ENCODE measurements at places on chromosomes 2 and 18.

DNA sequence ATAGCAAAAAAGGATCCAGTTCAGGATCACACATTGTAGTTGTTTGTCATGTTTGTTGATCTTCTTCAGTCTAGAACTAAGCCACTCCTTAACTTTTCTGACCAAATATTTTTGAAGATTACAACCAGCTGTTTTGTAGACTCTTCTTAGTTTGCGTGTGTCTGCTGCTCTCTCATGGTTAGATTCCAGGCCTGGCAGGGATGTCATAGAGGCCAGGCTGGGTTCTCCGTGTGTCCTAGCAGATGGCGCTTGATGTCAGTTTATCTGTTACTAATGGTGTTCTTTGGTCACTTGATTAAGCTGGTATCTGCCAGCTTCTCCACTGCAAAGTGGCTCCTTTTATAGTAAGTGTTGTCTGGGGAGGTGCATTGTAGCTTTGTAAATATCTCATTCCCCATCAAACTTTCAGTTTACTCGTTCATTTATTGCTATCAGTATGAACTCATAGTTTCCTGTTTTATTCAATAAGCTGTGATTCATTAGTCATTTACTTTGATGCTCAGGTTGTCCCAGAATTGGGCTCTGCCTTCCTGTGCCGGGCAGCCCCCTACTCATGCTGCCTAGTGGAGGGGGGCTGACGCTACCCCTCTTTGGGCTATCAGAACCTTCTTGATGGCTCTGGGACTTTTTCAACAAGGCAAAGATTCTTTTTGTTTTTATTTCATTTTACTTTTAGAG, 42.1 kb downstream of the GRHL1 start:
- no peak for DNase-seq

GRCh38 chr2:230471074-230471473, 55.1 kb downstream of the SP100 start:
- no peak for DNase-seq

DNA sequence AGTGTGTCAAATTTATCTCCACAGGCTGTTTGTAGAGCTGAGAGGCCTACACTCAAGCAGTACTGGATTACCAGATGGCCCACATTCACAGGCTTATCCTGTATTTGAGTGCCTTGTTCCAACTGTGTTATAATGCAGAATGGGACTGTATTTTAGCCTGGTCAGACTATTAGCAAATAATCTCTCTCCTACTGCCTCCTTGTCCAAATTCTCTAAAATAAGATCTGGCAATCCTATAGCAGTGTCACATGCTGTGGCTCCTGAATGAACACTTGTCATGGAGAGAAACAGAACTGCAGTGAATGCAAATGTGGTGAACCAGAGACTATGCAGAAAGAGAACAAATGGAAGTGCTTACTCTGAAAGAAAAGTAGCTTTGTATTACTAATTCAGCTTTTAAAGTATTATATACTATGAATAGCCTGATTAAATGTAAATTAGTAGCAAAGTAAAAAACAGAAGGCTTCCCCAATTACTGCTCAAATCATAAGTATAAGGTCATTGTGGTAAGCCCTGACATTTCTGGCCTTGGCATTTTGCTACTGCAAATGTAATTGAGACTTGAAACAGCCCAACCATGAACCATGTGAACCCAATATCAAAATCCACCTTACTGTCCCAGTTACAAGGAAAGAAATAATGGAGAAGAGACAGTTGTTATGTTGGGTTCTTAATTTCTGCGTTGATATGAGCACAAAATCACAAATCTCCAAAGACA, 80.0 kb downstream of the MAP4K3 start:
- no peak for DNase-seq

DNA sequence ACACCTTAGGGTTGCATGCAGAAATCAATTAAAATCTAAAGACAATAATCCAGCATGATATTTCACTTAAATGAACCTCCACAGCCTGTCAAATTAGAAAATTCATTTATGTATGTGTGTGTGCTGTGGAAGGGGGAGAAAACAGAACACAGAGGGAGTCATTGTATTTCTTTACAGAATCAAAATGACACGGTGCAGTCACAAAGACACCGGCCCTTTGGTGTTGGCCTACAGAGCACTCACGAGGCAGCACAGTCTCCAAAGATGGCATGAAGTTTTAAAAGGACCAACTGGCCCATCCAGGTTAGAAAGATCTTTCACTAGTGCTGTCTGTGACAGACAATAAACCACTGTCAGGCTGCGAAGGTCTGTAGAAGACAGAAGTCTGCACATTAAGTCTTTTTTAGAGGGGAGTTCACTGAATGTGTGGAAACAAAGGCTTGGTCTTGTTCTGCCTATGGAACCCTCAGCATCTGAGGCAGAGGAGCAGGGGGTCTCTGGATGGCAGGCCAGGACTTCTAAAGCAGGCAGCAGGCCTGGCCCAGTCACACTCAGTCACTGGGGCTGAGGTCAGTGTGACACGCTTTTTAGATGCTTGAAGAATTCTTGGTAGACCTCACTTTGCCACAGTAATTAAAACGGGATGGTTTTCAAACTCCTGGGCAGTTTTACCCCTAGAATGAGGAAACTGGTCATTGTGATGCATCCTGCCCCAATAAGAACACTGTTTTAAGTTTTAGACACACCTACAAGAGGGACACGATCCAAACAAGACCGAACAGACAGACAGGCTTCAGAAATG, 184.9 kb downstream of the AFF3 start:
- no peak for DNase-seq

- no peak for DNase-seq
These were observed 112.2 kb upstream of the PXDN start for GRCh38 chr2:1856475-1856874.

GRCh38 chr18:24797981-24798380, 337.5 kb downstream of the HRH4 start:
- no peak for DNase-seq

GRCh38 chr18:70181015-70181414, 24.5 kb downstream of the RTTN start:
- no peak for DNase-seq

DNA sequence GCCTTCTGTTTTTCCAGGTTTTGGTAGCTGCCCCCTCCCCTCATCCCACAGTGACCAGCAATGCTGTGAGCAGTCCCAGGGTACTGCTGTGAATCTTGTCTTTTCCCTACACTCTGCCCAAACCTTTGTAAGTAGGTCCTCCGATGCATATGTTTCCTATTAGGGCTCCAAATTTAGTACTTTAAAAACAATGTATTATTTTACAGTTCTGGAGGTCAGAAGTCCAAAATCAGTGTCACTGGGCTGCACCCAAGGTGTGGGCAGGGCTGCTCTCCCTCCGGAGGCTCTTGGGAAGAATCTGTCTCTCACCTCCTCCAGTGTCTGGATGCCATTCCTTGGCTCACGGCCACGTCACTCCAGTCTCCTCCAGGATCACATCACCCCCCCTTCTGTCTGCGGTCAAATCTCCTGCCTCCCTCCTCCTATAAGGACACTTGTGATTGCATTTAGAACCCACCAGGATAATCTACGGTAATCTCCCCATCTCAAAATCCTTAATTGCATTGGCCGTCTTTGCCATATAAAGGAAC, 208.5 kb downstream of the SH3BP4 start:
- DNase-seq: no peak

DNA sequence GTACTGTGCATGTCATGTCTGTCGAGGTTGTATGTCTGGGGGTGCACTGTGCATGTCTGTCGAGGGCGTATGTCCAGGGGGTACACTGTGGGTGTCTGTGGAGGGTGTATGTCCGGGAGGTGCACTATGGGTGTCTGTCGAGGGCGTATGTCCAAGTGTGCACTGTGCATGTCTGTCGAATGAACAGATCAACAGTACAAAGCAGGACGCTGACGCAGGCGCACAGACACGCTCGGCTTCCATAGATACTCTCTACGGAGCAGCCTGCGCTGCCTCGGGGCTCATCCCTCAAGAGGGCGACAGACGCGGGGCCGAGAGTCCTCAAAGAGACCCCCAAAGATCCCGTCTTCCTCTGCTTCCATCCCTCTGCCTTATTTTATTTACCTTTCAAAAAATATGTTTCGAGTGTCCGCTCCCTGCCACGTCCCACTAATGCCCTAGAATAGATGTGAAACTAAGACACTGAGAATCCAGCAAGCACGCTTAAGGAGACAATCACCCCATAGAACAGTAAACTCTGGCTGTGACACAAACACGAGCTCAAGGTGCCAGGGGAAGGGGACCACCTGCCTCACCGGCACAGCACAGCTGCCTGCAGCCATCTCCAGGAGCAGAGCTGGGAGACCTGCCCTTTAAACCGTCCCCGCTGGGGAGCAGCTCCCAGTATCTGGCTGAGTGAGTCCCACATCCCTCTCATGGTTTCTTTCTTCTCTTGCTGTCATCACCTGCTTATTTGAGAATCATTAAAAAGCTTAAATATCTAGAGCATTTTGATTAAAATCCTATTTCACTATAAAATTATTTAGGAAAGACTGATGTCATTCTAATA, 250.5 kb upstream of the MYT1L start:
- no peak for DNase-seq

- DNase-seq: no peak
These were observed 731.4 kb downstream of the TSN start for GRCh38 chr2:122486705-122487415.

GRCh38 chr18:44186001-44186400, 494.7 kb upstream of the SETBP1 start:
- DNase-seq: no peak

DNA sequence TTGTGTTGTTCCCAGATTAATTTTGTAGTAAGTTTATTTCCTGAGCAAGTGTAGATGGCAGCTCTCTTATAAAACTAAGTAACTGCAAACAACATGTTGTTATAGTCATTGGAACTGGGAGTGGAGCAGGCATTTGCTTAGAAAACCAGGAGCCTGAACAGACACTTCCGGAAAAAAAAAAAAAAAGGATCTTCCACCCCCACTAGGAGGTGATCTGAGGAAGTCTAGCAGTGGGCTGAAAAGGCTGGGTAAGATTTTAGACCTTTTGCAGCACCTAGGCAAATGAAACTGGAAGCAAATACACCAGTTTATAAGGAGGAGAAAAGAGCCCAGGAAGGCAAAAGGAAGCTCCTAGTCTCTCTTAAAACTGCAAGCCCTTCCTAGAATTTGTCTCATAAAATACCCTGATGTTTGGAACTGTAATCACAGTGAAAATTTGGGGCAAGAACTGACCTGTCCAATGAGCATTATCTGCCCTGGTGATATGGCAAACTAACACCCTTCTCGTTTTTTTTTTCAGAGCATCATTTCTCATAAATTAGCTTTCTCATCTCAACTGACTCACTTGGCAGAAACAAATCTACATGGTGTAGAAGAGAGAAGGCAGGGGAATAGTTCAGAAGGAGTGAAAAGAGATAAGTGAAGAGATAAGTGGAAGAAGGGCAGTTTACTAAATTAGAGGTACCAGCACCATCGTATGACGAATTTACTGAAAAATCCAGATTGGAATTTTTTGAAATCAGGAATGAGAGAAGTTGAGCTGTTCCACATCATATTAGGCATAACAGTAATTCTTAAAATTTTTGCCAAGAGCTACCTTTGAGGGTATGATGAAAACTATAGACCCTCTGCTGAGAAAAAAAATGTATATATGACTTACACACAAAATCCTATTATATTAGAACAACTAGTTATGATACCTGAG, 4.2 kb upstream of the CCNYL1 start:
- no peak for DNase-seq

GRCh38 chr2:216399621-216400020, 12.7 kb upstream of the SMARCAL1 start:
- DNase-seq: no peak

- no peak for DNase-seq
These were observed 40.9 kb downstream of the TCF4 start for GRCh38 chr18:55546851-55547704.

GRCh38 chr2:168698969-168699368, 103.5 kb upstream of the NOSTRIN start:
- DNase-seq: no peak

DNA sequence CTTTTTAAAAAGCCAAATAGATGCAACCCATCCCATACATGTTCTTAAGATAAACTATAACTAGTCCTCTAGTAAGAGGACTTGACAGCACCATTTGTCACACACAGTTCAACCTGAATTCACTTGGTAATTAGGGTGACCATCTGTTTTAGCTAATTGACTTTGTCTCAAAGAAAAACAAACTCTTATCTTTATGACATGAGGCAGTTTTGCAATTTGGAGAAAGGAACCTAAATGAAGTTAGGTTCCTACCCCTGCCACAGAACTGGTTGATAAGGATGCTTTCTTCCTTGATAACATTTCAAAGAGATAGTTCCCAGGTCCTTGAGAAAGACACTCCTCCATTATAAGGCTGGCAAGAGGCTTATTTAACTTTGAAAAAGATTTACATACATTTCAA, 57.4 kb upstream of the LRRTM1 start:
- no peak for DNase-seq

GRCh38 chr2:239307921-239308613, 92.8 kb downstream of the HDAC4 start:
- DNase-seq: no peak

DNA sequence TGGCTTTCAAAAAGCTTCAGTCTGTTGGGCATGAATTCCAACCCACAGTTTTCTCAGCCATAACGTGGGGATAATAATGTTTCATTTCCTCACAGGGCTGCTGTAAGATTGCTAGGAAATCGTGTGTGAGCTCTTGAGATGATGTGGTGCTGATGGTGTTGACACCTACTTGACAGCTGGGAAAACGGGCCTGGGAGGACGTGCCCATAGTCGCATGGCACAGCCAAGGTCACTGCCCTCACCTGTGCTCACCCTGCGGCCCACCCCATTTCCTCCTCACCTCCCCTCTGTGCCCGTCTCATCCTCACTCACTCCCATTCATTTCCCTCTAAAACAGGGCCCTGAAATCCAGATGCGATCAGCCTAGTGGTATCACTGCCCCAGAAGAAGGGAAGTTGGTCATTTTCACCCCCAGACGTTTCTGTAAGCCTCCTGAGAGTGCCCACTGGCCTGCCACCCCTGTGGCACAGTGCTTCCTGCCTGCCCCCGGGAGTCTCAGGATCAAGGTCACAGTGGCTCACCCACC, 33.0 kb downstream of the DPYSL5 start:
- no peak for DNase-seq

DNA sequence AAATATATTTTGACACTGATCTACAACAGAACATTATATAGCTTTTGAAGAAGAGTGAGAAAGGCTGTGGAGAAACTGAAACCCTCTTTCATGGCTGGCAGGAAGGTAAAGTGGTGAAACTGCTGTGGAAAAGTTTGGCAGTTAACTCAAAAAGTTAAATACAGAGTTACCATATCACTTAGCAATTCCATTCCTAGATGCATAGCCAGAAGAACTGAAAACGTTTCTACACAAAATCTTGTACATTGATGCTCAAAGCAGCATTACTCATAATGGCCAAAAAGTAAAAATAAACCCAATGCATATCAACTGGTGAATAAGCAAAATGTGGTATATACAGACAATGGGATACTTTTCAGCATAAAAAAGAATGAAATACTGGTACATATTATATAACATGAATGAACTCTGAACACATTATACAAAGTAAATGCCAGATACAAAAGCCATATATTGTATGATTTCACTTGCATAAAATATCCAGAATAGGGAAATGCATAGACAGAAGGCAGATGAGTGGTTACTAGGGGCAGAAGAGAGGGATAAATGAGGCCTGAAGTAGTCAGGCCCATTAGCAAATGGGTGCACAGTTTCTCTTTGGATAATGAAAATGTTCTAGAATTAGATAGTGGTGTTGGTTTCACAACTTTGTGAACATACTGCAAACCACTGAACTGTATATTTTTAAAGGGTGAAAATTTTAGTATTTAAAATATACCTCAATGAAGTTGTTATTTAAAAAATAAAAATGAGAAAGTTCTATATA, 114.3 kb downstream of the DYM start:
- no peak for DNase-seq

- DNase-seq: no peak
These were observed 38.2 kb downstream of the CDC42EP3 start for GRCh38 chr2:37633234-37633633.

- no peak for DNase-seq
These were observed 457.1 kb downstream of the PARD3B start for GRCh38 chr2:205002390-205002789.
